ENCODE measurements at places on chromosomes 6 and 20. TPM values are rescaled to one million over a fixed set of nuclear protein-coding genes. Genes with fewer than 3 reads are reported as not detected.

LHFPL5 gene
- not detected for total RNA-seq

THBS2 gene
- total RNA-seq, result 194 TPM

NRSN1 gene
- not detected for total RNA-seq

IER3 gene
- 53.6 TPM for total RNA-seq

All from MG63 (cell line).